ENCODE measurements at places on chromosomes 13 and 19.

DNA sequence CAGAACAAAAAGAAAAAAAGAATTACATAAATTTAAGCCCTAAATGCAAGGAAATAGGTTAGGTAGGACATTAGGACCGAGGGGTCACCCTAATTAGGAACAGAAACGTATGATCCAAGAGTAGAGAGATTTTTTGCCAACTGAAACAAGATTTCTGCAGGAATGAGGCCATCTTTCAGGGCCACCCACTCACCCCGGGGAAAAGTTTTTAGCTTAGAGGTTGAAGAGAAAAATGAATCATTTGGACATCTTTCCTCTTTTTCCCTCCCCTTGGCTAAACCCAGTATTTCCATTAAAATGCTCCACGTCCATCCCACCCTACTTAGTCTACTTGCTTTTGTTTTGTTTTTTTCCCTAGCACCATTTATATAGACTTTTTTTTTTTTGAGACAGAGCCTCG, 10.6 kb upstream of the PNMA8A start:
- peak; percentile 49 for DNase-seq

DNA sequence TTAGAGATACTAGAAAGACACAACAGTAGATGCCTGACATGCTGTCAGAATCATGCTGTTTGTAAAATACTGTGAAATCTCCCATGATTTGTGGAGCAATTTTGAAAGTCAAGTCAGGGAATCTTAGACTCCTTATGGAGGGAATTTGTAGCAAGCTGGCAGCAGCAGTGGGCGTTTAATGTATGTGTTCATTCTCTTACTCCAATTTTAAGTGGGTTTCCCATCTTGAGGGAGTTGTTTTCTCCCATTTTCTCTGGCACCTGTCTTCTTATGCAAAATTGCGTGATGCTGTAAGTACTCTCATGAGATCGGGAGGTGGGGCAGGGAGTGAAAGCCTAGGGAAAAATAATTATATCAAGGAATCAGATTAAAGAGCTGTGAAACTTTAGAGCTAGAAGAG, 16.0 kb upstream of the GTF2F2 start:
- no peak for DNase-seq

DNA sequence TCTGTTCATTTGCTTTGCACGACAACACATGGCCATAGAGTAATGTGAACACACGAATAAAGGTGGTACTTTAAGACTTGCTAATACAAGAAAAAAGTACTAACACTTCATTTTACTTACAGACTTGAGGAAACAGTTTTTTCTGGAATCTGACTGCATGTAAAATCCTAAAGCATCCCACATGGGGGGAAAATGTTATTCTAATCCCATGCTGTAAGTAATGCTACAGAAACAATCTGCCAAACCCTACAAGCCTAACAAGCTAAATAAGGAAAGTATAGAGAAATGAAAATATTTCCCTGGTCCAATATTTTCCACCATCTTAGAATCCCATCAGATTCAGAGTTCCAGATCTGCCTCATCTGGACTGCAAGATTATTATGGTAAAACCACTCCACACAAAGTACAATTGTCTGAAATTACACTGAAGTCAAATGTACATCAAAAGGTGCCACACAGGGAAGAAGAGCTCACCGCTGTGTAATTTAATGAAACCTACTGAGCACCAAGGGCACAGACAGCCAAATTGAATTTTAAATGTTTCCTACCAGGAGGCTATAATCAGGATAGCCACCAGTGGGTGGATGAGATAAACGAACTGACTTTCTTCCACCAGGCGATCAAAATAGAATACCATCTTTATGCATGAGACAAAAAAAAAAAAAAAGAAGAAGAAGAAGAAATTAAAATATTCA, 22.0 kb downstream of the LHFPL6 start:
- no peak for DNase-seq

DNA sequence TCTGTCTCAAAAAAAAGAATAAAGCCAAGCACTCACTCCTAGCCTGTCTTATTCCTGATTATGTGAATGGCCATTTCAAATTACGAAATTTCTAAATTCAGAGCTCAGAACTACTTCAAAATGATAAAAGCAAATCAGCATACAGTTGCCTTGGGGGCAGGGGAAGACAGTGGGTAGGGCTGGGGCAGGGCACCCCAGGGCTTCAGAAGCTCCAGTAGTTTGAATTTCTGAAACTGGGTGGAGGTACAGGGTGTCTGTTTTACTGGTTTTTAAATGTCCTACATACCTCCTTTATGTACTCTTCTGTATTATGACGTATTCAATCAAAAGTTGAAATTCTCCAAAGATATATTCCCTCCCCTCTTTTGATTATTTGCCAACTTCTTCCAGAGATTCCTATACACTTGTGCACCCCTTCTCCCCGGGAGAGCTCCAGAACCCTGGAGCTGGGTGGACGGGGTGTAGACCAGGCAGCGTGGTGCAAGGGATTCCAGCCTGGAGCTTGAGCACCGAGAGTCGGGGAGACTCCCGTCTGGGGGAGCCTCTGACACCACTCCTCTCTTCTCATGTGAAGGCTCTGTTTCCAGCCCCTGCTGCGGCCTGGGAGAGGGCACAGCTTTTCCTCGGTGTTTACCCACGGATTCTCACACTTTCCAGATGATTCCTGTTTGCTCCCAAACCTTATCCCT, 84.7 kb upstream of the GPR183 start:
- DNase-seq: no peak

DNA sequence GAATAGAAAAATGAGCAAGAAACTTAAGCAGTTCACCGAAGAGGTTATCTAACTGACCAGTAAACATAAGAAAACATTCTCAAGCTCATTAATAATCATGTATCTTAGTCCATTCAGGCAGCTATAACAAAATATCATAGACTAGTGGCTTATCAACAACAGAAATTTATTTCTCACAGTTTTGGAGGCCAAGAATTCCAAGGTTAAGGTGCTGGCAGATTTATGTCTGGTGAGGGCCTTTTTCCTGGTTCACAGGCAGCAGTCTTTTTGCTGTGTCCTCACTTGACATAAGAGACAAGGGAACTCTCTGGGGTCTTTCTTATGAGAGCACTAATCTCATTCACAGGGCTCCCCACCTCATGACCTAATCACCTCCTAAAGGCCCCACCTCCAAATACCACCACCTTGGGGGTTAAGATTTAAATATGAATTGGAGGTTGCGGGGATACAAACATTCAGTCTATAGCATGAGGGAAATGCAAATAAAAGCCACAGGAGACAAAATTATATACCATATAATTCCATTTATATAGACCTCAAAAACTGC, 123.6 kb downstream of the ZAR1L start:
- DNase-seq: no peak

DNA sequence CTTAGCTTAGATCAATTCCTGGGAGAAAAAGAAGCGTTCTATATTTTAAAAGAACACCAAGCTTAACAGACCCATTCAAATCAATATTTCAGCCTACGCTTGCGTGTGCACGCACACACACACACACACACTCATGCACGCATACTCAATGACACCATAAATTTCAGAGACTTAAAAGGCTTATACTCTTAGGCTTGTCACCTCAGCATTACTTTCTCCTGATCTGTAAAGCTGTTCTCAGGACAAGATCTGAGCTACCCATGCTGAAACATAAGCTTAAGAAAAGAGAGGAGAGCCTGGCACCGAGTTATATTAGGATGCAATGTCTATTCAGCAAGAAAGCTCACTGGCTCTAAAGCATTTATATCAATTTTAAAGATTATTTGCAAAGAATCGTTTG, 368.5 kb downstream of the FGF14 start:
- DNase-seq: no peak

- no peak for DNase-seq
These were observed 1189.7 kb downstream of the EFNB2 start for GRCh38 chr13:105345730-105346129.

GRCh38 chr13:84443463-84443862, 561.2 kb upstream of the SLITRK1 start:
- no peak for DNase-seq

GRCh38 chr19:45518469-45518826, 11.2 kb downstream of the VASP start:
- DNase-seq: no peak

- peak; percentile 65 for DNase-seq
These were observed 28.0 kb upstream of the WASF3 start for GRCh38 chr13:26529441-26529840.

- no peak for DNase-seq
These were observed 42.7 kb downstream of the INSR start for GRCh38 chr19:7251494-7251893.

GRCh38 chr19:46295401-46296201, 1.2 kb upstream of the HIF3A start:
- no peak for DNase-seq

DNA sequence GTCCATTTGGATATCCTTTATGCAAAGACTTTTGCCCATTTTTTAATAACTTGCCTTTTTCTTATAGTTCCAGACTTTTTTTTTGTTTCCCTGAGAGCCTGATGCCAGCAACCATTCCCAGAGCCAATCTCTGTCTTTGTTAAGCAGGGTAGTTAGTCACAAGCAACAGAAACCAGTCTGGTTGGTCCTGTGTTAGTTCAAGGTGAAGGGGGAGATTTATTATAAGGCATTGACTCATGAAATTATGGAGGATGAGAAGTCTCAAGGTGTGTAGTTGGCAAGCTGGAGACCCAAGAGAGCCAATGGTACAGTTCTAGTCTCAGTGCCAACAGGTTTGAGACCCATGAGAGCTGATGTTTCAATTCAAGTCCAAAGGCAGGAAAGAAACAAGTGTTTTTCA, 33.0 kb downstream of the GPR12 start:
- DNase-seq: no peak

- no peak for DNase-seq
These were observed 83.5 kb downstream of the CHST8 start for GRCh38 chr19:33705090-33705847.

- no peak for DNase-seq
These were observed 1.3 kb downstream of the CLDN10 start for GRCh38 chr13:95553581-95554385.

DNA sequence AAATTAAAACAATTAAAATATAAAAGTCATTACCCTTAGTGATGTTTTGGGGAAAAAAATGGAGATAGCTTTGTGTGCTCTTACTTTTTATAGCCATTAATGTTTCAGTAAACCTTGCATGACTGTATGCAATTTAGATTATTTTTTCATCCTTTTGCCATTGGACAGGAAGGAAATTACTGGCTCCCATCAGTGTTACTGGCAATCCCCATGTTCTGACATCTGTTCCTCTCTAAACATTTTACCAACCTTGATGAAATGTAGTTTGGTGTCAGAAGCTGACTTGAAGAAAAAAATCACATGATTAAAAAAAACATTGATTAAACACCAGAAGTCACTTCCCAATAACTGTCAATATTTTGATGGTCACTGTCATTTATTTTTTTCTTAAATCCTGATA, 52.3 kb upstream of the ZNF536 start:
- DNase-seq: no peak

- no peak for DNase-seq
These were observed 10.7 kb downstream of the APLP1 start for GRCh38 chr19:35879068-35879467.

- peak; percentile 3 for DNase-seq
These were observed 290.8 kb upstream of the PCDH9 start for GRCh38 chr13:67520886-67521285.

- DNase-seq: no peak
These were observed 198.3 kb downstream of the KCNRG start for GRCh38 chr13:50213526-50213925.

- DNase-seq: peak; percentile 72
These were observed 7.9 kb upstream of the JUNB start for GRCh38 chr19:12783291-12783848.

DNA sequence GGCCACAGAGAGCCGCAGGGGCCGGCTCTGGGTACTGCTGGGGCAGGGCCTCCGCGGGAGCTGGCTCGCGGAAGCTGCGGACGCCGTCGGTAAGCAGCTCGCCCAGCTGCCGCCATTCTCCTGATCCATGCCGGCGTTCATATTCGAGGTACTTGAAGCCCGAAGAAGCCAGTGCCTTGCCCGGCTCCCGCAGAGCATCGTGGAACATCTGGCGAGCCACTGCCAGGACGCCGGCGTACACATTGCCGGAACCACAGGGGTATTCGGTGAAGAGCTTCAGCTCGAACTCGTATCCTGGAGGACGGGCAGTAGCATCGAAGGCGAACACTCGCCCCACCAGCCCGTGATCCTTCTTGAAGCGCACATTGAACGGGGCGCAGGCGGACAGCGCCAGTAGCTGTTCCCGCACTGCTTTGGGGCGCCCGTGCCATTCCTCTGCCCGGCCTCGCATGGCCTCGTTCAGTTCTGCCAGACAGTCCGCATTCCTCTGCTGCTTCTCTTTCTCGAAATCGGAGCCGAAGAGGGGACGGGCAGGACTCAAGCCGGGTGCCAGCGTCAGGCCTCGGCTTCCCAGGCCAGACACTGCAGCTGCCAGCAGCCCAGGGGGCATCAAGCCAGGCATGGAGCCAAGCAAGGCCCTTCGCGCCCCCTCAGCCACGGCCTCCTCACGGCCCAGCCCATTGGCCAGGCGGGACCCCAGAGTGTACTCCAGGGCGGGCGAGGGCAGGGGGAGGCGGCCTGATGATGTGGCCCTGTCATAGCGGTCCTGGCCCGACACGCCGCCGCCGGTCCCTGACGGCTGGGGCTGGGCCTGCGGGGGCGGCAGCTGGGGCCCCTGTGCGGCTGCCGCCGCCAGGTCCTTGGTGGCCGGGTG, 1.0 kb downstream of the IRF2BP1 start:
- no peak for DNase-seq
